ENCODE measurements at places on chromosomes 3 and 15.

DNA sequence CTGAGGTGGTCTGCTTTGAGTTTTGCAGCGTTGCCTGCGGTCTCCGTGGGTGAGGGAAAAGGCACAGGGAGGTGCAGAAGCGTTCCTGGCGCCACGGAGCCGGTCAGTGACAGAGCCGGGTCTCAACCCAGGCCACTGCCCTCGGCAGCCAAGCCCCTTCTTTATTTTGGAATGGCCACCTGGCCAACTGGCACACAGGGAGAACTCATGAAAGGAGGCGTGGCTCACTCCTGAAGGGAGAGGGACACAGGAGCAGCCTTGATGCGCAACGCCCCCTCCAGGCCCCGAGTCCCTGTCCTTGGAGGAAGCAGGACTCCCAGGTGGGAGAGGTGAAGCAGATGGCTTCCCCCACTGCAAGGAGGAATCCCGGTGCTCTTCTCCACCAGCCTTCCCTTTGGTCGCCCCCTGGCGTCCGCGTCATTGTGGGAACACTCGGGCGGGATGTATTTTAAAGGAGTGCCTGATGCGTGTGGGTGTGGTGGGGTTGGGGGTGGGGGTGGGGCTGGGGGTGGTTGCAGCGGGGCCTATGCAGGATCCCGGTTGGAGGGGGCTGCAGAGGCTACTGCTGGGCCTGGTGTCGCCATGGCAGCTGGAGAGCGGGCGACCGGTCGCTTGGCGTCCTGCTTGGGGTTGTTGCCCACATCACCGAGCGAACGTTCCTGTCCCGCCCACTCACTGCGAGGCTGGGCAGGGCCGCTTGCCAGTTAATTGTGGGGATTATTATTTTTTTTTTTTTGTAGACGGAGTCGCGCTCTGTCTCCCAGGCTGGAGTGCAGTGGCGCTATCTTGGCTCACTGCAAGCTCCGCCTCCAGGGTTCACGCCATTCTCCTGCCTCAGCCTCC, 32.6 kb downstream of the APBA2 start:
- no peaks in the 10 kb centered on the region for H3K36me3 ChIP-seq
- no peak for DNase-seq
- no peaks in the 10 kb centered on the region for H3K27me3 ChIP-seq
- H3K27ac ChIP-seq: no peak overlapping the region
- no peak overlapping the region for H3K4me3 ChIP-seq
- H3K4me1 ChIP-seq: no peaks in the 10 kb centered on the region

DNA sequence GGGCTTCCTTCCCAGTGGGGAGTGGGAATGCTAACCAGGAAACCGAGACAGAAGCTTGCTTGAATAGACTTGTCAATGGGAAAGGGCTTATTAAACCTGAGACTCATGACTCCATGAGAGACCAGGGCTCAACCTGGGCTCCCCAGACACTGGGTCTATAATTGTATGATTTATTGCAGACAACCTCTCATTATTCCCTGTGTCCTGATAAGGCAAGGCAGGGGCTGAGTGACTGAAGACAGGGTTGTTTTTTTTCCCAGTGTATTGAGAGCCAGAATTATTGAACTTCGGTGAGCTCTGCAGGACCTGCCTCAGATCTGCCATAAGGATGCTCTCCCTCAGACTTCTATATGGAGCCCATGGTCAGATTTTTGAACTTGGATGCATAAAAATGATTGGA, 79.5 kb upstream of the KLHL25 start:
- no peaks in the 10 kb centered on the region for H3K27me3 ChIP-seq
- H3K36me3 ChIP-seq: no peaks in the 10 kb centered on the region
- no peak for DNase-seq
- no peak overlapping the region for H3K4me3 ChIP-seq
- H3K27ac ChIP-seq: no peak overlapping the region

DNA sequence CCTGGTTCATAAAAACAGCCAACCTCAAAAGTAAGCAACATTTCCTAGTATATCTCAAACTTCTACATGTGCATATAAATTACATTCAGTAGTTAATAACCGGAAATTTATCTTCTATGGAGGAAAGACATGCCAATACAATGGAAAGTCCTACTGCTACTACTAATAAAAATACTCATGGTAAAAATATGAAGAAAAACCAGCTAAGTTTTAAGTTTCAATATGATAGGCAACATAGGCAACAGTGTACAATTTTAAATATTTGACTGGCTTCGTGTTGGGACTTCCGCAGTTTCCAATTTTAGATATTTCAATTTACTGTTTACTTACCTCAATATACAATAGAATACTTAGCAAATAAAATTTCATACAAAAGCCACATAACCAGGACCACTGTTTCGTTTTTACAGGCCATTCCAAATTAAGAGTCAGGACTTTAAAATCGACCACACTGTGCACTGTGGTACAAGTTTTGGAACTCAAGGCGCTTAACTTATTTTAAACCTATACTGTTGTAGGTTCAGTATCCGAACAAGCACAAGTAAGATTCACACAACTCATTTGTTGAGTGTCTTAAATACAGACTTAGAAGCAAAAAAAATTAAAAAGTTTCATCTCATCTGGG, 2.9 kb downstream of the NAA50 start:
- H3K4me1 ChIP-seq: peaks cover 17% of the 10 kb centered on the region
- no peak overlapping the region for H3K4me3 ChIP-seq
- peak overlapping the region; percentile 9 for H3K27ac ChIP-seq
- no peak for DNase-seq
- H3K36me3 ChIP-seq: no peaks in the 10 kb centered on the region

- H3K27me3 ChIP-seq: no peaks in the 10 kb centered on the region
- no peak overlapping the region for H3K27ac ChIP-seq
- H3K36me3 ChIP-seq: no peaks in the 10 kb centered on the region
- no peak overlapping the region for H3K4me3 ChIP-seq
These were observed 109.8 kb upstream of the TSPAN3 start for GRCh38 chr15:77180757-77181156.

DNA sequence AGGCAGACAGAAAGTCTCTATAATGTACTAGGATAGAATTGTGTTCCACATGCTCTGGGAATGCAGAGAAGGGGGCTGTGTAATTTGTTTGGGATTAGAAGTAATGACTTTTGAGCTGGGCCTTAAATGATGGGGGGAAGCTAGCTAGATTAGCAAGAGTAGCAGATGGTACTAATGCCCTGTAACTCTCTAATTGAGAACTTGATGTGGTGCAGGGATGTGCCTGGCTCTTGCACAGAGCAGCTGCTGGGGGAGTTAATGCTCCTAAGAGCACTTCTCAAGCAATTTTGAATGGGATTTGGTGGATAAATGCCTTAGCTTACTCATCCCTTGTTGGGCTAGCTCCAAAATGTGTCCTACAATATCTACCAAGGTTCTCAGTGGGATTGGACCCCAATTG, 12.4 kb upstream of the SYN2 start:
- no peaks in the 10 kb centered on the region for H3K4me1 ChIP-seq
- no peak overlapping the region for H3K27ac ChIP-seq
- H3K36me3 ChIP-seq: no peaks in the 10 kb centered on the region
- H3K4me3 ChIP-seq: no peak overlapping the region

- H3K27ac ChIP-seq: no peak overlapping the region
- H3K36me3 ChIP-seq: no peaks in the 10 kb centered on the region
- no peak for DNase-seq
- H3K4me1 ChIP-seq: no peaks in the 10 kb centered on the region
- H3K4me3 ChIP-seq: no peak overlapping the region
- no peaks in the 10 kb centered on the region for H3K27me3 ChIP-seq
These were observed 347.4 kb downstream of the SI start for GRCh38 chr3:164730815-164731360.

DNA sequence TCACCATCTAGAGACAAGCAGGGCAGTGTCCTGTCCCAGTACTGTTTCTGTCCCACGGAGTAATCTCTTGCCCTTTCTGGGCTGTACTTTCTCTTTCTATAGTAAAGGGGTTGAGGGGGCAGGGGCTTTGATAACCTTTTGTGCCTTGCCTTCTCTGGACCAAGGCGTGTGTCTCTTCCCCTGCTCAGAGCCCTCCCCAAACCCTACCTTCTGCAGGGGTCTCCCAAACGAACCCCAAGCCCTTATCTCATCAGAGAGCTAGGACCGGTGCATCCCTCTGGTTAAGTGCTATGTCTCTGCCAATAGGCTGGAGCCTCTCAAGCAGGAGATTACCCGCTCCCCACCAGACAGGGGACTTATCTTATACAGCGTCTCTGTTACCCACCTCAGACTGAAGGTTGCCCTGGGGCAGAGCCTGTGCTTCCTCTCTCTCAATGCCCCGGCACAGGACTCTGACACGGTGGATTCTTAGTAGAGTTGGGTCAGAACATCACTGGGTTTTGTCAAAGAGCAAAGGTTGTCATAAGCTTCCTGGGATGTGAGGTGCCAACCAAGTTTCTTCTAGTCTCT, 2.9 kb downstream of the PLEKHO2 start:
- peak overlapping the region; percentile 98 for H3K27ac ChIP-seq
- no peaks in the 10 kb centered on the region for H3K27me3 ChIP-seq
- H3K4me1 ChIP-seq: peaks cover 47% of the 10 kb centered on the region

DNA sequence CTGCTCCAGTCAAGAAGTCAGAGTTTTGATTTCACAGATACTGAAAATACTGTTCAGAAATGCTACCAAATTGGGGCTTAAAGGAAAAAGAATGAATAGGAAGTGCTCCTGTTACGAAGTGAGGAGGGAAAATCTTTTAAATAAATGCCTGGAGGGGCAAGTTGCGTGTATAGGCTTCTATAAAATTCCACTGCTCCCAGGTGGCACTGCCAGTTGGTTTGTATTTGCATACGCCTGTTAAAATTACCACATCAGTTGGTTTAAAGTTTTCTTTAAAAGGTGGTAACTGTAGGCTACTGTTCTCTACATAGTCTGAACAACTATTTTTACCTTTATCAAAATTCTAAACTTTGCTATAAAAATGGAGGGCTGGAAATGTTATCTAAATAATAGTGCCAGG, 123.5 kb downstream of the DLG1 start:
- H3K4me1 ChIP-seq: no peaks in the 10 kb centered on the region
- H3K27ac ChIP-seq: no peak overlapping the region
- DNase-seq: no peak
- H3K27me3 ChIP-seq: no peaks in the 10 kb centered on the region
- no peaks in the 10 kb centered on the region for H3K36me3 ChIP-seq
- no peak overlapping the region for H3K4me3 ChIP-seq

GRCh38 chr3:69740103-69741021, 1.1 kb downstream of the MITF start:
- H3K27ac ChIP-seq: peak overlapping the region; percentile 86
- peak overlapping the region; percentile 85 for H3K4me3 ChIP-seq
- H3K27me3 ChIP-seq: no peaks in the 10 kb centered on the region

DNA sequence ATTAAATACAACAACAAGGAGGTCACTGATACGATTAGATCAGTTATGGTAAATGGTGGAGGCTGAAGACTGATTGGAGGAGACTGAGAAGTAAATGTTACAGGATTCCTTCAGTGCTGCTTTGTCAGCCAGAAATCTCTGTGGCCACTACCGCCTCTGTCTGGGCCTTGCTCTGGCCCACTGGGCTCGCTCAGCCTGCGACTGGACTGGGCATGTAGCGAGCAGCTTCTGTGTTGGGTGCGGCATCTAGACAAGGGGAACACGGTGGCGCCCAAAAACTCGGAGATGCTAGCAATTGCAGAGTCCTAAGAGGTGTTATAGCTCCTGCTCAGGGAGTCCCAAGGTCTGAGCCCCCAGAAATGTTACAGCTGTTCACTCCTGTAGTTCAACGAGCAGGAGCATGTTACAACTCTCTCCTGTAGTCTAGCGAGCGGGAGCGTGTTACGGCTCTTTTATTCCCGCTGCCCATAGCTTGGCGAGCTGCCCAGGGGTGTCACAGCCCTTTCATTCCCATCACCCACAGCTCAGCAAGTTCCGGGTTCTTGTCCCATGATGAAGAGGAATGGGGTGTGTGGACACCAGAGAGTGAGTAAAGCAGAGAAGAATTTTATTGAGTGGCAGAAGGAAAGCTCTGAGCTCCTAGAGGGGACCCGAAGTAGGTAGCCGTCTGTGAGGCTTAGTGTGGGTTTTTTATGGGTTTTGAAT, 24.7 kb downstream of the SLC15A2 start:
- no peaks in the 10 kb centered on the region for H3K27me3 ChIP-seq
- no peaks in the 10 kb centered on the region for H3K4me1 ChIP-seq
- H3K4me3 ChIP-seq: no peak overlapping the region
- H3K27ac ChIP-seq: peak overlapping the region; percentile 64
- H3K36me3 ChIP-seq: no peaks in the 10 kb centered on the region

DNA sequence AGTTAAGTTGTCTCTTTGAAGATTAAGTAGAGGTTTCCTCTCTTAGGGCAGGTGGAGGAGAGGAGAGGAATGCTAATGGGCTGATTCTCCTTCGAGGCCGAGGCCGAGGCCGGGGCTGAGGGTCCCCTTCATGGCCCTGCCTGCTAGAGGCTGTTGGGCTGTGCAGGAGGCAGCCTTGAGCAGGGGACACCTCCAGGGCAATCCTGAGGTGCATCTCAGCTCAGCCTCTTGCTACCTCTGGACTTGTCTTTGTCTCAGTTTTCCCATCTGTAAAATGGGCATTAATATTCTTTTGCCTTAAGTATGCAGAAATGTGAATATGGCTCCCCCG, 97.7 kb upstream of the PRR20G start:
- H3K36me3 ChIP-seq: no peaks in the 10 kb centered on the region
- no peak for DNase-seq
- no peak overlapping the region for H3K4me3 ChIP-seq
- no peak overlapping the region for H3K27ac ChIP-seq

DNA sequence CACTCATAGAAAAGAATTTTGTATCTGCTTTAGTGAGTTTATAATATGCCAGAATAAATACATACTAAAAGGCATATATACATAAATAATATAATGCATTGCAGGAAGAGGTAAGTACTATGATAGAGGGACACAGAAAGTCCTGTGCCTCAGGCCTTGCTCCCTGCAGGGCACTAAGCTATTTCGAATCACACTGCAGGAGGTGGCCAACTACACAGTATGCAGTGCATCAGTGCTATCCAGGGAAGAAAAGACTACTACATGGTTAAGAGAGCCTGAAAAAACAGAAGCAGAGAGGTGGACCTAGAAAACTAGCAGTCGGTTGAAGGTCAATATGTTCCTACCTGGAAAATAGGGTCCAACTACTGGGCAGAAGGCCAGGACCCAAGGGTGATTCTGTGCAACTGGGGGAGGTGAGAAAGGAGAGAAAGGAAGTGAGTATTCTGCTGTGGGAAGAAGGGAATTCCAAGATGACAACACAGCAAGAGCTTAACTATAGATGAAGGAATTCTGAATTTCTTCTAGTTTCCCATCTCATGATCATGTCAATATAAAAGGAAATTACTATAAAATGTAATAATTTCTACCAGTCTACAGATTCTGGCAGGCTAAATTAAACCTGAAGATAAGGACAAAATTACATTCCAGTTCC, 218.0 kb downstream of the ZBTB20 start:
- no peaks in the 10 kb centered on the region for H3K27me3 ChIP-seq
- H3K4me1 ChIP-seq: no peaks in the 10 kb centered on the region
- H3K27ac ChIP-seq: no peak overlapping the region
- no peak overlapping the region for H3K4me3 ChIP-seq

GRCh38 chr3:98240131-98240530, 23.9 kb upstream of the OR5H6 start:
- no peak for DNase-seq
- H3K27ac ChIP-seq: no peak overlapping the region
- no peaks in the 10 kb centered on the region for H3K27me3 ChIP-seq
- no peaks in the 10 kb centered on the region for H3K4me1 ChIP-seq
- H3K36me3 ChIP-seq: no peaks in the 10 kb centered on the region

GRCh38 chr15:45869034-45869668, 234.3 kb downstream of the SQOR start:
- no peak for DNase-seq
- H3K27ac ChIP-seq: no peak overlapping the region
- no peaks in the 10 kb centered on the region for H3K4me1 ChIP-seq
